ENCODE measurements at places on chromosomes 11 and 22. TPM values are rescaled to one million over a fixed set of nuclear protein-coding genes. Genes with fewer than 3 reads are reported as not detected.

- peak; percentile 58 for DNase-seq
Measured at GRCh38 chr22:22855617-22856308, 31.9 kb upstream of the IGLL5 start.

DNA sequence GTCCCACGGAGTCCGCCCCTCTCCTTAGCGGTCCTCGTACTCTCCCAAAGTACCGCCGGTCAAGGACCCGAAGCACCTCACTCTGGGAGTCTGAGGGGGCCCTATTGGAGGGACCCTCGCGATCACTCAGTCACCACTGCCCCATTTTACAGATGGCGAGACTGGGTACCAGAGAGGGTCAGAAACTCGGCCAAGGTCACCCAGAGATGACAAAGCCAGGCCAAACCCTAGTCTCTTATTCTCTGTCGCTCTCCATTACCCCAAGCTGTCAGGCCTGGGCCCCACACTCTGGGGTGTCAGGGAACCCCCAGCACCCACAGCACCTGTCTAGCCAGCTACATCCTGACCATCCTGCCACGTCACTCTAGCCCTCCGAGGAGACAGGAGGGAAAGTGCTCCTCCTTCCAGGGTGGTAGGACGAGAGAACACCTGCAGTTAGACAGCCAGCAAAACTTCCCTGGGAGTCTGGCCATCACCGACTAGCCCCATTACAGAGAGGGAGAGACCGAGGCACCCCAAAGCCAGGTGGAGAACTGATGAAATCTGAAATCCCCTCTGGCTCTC is 1.4 kb upstream of the KCNJ4 start:
- DNase-seq = no peak

GRCh38 chr11:2760196-2760871 is 60.5 kb upstream of the KCNQ1OT1 start:
- DNase-seq = no peak

The DRICH1 gene
- polyA plus RNA-seq = not detected

DNA sequence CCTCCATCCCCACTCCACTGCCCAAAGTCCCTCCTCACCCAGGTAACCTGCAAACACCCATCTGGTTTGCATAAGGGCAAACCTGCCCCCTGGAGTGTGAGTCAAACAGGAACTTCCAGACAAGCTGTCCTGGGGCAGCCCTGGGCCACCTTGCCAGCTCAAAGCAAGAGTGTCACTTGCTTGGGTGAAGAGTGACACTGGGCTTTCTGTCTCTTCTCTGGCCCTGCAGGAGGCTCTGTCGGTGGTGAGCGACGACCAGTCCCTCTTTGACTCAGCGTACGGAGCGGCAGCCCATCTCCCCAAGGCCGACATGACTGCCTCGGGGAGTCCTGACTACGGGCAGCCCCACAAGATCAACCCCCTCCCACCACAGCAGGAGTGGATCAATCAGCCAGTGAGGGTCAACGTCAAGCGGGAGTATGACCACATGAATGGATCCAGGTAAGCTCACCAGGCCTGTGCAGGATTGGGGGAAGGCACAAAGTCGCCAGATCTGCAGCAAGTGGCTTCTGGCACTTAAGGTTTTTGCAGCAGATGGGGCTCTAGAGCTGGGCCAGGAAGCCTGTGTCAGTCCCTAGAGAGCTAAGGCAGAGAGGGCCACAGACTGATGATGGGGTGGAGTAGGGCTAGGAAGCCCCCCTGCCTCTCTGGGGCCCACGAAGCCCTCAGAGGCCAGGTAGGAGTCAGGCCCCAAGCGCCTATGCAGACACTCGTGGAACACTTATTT is 64.2 kb downstream of the FLI1 start:
- DNase-seq = no peak

The FOSL1 gene
- polyA plus RNA-seq = not detected

The KRTAP5-11 gene
- polyA plus RNA-seq = not detected

The SLC5A1 gene
- not detected for polyA plus RNA-seq

- peak; percentile 9 for DNase-seq
Measured at GRCh38 chr11:103541186-103541795, 432.1 kb downstream of the DYNC2H1 start.

DNA sequence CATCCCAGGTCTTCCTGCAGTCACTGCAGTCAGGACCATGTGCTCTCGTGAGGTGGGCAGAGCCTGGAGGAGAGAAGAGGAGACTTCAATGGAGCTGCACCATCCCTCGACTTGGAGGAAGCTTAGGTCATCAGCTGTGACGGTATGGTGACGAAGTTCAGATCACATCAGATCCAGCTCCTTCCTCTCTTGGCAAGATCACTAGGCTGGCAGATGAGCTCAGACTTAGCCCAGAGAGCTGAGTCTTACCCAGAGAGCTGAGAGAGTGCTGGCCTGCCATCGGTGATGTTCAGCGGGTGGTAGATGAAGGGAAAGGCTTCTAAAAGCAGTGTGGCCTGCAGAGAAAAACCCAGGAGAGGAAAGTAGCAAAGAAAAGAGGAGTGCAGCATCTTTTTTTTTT is 1.8 kb upstream of the SLC15A3 start:
- no peak for DNase-seq

- no peak for DNase-seq
Measured at GRCh38 chr11:111846636-111847035, 24.7 kb downstream of the ALG9 start.

- DNase-seq = no peak
Measured at GRCh38 chr11:121696177-121696871, 243.6 kb upstream of the SORL1-AS1 start.

DNA sequence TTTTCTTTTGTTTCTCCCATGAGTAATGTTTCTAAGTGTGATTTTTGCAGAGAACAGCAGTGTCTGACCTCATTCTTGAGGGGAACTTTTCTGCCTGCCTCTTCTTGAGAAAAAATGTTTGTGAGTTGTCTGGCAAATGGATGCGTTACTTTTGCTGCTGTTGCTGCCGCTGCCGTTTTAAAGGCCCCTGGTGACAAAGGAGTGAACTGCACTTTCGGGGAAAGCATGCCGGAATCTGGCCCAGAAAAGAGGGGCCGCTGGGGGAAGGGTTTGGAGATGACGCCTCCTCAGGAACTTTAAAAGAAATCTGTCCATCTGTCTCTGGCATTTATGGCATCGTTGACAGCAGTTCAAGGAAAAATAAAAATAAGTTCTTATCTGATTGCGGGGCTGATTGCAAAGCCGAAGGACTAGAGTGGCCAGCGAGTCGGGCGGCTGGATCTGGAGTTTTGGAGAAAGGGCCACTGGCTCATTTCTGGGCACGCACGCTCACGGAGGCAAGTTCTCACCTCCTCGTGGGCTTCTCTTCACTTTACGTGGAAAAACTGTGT is 16.5 kb downstream of the ZBTB16 start:
- DNase-seq = peak; percentile 29

The VWA5A gene
- polyA plus RNA-seq = 10.3 TPM

- no peak for DNase-seq
Measured at GRCh38 chr11:36065436-36065835, 121.6 kb downstream of the LDLRAD3 start.

GRCh38 chr11:15349413-15349812 is 234.7 kb downstream of the INSC start:
- DNase-seq = no peak

The ZP1 gene
- polyA plus RNA-seq = not detected

- peak; percentile 97 for DNase-seq
Measured at GRCh38 chr22:22928666-22929380, 41.2 kb downstream of the IGLL5 start.

GRCh38 chr11:99987821-99988470 is 699.1 kb upstream of the ARHGAP42 start:
- DNase-seq = no peak

DNA sequence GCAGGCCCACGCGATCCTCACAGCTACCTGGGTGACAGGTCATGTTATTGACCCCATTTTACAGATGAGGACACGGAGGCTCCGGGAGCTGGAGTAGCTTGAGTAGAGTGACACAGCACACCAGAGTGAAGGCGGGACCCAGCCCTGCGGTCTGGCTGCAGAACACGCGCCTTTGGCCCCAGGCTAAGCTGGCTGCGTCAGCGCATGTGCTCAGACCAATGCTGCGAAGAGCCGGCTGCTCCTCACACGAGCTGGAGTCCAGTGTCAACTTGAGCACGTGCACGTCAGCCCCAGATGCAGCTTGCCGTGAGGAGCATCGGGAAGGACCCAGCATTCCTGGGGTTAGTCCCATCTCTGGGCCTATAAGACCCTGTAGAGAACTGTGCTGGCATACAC is 49.9 kb downstream of the SCUBE1 start:
- DNase-seq = no peak

DNA sequence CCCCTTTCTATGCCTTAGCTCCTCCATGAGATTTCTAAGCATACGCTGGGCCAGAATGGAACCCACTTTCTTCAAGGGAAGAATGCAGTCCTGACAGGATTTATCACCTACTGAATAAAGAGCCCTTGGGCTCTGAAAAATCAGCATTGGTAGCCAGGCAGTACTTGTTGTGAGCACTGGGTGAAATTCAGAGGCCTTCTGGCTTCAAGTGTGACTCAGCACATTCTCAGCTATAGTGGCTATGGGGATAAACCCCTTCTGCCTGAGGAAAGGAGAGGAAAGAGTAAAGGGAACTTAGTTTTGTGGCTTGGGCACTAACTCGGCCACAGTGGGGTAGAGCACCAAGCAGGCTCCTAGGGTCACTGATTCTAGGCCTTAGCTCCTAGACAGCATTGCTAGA is 574.8 kb downstream of the JRKL start:
- no peak for DNase-seq

- DNase-seq = no peak
Measured at GRCh38 chr22:40529821-40530220, 106.7 kb downstream of the MRTFA start.

DNA sequence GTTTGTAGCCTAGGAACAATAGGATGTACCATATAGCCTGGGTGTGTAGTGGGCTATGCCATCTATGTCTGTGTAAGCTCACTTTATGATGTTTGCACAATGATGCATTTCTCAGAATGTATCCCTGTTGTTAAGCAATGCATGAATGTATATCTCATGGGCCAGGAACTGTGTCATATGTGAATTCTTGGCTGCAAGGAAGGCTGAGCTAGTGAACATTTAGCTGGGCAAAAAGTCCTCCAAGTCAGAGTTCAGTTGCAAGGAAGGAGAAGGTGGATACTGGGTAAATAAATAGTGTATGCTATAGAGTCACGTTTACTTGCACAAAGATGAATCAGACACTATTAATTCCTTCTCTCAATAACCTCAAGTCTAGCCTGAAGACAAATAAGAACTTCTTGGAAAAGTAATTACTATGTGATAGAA is 136.1 kb downstream of the EHF start:
- DNase-seq = no peak

The PRSS23 gene
- polyA plus RNA-seq = not detected

- DNase-seq = no peak
Measured at GRCh38 chr22:41902932-41903421, 11.9 kb downstream of the SHISA8 start.

The PRRG4 gene
- polyA plus RNA-seq = not detected

Measured in naive B cell (primary cell).